Stimulated activated CD4-positive, alpha-beta T cell treated with anti-CD3 and anti-CD28 coated beads, Interleukin-2, amount 100 ng/mL, for 4 hours (primary cell): ENCODE measurements at places on chromosomes 16 and 17.

- no peak for DNase-seq
Observed at GRCh38 chr16:67055712-67056487, 27.0 kb downstream of the CBFB start.

- DNase-seq, result no peak
Observed at GRCh38 chr16:11914210-11915113, 1.3 kb downstream of the GSPT1 start.

GRCh38 chr17:38349097-38349730 is 2.4 kb upstream of the SOCS7 start:
- peak; percentile 76 for DNase-seq

DNA sequence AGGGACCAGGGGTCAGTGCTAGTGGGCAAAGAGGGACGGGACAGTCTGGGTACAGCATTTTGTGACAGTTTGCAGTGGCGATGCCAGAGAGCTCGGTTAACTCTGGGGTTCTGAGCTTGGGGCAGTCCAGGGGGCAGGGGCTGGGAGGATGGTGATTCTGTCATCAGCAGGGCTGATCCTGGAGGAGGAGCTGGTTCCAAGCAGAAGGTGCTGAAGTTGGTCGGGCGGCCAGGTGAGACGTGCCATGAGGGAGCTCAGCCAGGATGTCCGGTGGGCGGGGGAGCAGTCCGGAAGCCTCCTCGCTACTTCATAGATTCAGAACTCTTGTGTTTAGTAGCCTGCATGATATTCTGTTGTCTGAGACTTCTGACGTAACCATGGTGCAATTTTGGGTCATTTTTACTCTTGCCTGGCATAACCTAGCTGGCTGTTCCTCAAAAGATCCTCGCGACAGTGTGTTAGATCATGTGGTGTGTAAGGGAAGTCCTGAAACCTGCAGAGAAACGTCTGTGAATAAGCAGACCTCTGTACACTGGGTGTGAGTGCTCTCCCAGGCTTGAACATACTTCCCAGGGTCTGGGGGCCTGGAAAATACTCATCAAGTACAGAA is 122.0 kb downstream of the CLEC16A start:
- no peak for DNase-seq

GRCh38 chr16:2771496-2772402 is 5.3 kb downstream of the ELOB start:
- no peak for DNase-seq

GRCh38 chr17:518047-518735 is 165.6 kb upstream of the RPH3AL start:
- no peak for DNase-seq

DNA sequence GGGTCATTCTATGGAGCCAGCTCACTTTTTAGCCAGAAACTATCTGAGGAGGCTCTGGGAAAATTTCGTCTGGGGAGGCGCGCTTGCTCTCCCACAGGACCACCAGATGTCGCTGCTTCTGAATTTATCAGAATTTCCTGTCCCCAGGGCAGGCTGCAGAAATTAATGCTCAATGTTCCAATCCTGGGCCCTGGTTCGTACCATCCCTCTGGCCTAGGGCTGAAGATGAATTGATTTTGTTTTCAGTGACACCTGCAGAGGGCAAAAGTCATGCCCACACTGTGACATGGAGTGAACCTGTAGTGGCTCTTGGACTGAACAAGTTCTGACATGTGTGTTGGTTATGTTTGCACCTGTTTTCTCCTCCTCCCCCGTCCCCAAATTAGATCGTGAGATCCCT is 482.6 kb downstream of the NPIPA7 start:
- DNase-seq, result peak; percentile 13

- no peak for DNase-seq
Observed at GRCh38 chr16:83907111-83907510, 8.2 kb downstream of the MLYCD start.

DNA sequence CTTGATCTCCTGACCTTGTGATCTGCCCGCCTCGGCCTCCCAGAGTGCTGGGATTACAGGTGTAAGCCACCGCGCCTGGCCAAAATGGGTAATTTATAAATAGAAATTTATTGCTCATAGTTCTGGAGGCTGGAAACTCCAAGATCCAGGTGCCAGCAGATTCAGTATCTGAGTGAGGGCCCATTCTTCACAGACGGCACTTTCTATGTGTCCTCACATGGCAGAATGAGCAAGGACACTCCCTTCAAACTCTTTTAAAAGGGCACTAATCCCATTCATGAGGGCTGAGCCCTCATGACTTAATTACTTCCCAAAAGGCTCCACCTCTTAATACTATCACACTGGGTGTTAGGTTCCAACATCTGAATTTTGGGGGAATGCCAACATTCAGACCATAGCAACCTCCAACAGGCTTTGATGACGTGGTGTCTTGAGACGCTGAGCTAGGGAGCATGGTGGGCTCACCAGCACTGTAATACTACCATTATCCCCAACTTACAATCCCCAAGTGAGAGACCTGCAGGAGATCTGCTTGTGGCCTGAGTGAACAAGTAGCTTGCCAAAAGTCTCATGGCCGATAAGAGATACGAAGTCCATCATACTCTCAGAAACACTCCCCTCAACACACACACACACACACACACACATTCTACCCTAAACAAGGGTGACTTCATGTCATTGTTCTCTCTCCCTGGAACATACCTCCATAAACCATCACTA is 8.5 kb downstream of the CMTM4 start:
- no peak for DNase-seq

DNA sequence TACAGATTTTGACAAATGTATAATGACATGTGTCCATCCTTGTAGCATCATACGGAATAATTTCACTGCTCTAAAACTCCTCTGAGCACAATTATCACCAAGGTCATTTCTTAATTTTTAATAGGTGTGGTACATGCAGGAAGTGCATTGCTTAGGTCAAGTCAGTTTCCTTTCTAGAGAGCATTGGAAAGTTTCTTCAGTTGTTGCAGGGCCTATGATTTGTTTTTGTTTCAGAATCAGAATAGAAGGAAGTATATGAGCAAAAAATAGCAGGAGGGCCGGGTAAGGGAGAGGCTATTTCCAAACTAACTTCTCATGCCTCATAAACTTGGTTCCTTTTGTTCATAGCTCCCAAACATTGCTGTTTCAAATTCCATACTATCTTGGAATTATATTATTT is 24.0 kb upstream of the SLFN5 start:
- DNase-seq, result no peak

DNA sequence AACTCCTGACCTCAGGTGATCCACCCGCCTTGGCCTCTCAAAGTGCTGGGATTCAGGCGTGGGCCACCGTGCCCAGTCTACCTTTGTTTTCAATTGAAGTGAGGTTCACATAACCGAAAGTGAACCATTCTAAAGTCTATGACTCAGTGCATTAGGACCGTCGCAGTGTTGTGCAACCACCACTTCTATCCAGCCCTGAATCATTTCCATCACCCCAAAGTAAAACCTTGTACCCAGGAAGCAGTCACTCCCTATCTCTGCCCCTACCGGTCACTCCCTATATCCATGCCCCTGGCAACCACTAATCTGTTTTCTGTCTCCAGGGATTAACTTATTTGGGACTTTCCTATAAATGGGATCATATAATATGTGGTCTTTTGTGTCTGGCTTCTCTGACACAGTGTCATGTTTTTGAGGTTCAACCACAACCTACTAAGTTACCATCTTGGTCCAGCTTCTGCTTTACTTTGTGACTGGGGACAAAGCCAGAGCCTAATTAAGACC is 28.3 kb upstream of the CDC42EP4 start:
- DNase-seq, result no peak

DNA sequence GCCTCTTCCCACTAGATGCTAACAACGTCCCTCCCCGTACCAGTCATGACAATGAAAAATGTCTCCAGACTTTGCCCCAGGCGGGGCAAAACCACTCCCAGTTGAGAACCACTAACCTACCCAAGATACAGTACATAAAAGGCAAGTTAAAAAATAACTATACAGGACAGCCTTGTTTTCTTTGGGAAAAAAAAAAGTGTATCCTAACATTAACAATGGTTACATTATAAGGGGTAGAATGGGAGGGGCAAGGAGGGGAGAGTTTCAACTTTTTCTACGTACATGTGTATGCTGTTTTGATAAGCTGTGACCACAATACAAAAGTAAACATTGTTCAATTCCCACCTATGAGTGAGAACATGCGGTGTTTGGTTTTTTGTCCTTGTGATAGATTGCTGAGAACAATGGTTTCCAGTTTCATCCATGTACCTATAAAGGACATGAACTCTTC is 94.9 kb downstream of the TOX3 start:
- no peak for DNase-seq

- DNase-seq, result no peak
Observed at GRCh38 chr16:1584926-1585484, 26.9 kb downstream of the IFT140 start.

- no peak for DNase-seq
Observed at GRCh38 chr17:80021600-80021999, 14.1 kb downstream of the TBC1D16 start.

- no peak for DNase-seq
Observed at GRCh38 chr17:75922173-75922961, 17.7 kb upstream of the MRPL38 start.

DNA sequence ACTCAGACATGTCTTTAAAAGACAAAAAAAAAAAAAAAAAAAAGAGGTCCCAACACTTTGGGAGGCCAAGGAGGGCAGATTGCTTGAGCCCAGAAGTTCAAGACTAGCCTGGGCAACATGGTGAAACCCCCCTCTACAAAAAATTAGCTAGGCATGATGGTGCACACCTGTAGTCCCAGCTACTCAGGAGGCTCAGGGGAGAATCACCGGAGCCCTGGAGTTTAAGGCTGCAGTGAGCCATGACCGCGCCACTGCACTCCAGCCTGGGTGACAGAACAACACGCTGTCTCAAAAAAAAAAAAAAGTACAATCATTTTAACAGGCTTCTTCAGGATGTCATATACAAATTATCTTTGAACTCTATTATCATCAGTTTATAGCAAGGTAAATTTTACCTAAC is 22.0 kb downstream of the C16orf87 start:
- no peak for DNase-seq

DNA sequence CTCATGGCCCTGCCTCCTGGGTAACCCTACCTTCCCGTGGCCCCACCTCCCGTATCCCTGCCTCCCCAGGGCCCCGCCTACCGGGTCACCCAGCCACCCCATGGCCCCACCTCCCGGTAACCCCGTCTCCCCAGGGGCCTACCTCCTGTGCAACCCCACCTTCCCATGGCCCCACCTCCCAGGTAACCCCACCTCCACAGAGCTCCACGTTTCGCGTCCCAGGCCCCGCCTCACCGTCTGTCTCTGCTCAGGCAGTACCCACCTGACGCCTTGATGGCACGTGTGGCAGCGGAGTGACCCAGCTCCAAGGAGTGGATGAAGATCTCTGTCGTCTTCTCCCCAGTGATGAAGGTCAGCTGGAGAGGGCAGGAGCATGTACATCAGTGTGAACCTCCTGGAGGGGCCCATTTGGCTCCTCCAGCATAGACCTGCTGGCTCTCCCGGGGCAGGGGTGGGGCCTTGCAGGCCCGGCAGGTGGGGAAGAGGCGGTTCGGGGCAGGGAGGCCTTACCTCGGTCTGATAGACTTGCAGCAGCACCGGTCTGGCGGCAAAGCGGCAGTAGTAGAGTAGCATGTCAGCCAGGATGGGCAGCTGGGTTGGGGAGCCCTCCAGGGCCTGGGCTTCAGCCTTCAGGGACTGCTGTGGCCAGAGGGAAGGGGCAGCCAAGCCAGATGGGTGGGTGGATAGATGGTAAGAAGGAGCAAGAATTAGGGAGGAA is 18.7 kb upstream of the PIK3R6 start:
- no peak for DNase-seq

DNA sequence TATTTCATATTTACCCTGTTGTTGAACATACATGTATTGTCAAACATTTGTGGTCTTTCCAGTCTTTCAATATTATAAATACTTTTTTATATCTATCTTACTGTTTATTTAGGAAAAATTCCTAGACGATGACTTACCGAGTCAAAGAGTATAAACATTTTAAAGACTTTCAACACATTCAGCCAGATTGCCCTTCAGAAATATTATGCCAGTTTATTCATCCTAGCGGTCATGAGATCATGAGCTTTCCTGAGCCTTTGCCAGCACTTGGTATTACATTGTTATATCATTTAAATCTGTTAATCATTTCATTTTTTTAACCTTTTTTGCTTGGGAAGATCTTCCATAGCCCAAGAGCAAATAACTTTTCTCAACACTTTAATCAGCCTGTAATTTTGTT is 197.4 kb downstream of the SPECC1 start:
- DNase-seq, result no peak

- DNase-seq, result no peak
Observed at GRCh38 chr16:85461022-85461813, 151.9 kb upstream of the GSE1 start.

DNA sequence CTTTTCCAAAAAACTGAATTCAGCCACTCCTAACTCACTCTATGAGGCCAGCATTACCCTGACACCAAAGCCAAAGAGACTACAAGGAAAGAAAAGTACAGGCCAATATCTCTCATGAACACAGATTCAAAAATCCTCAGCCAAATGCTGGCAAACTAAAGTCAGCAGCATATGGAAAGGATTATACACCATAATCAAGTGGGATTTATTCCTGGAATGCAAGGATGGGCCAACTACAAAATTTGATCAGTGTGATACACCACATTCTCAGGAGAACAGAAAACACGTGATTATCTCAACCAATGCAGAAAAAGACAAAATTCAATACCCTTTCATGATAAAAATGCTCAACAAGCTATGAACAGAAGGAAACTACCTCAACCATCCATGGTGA is 7.7 kb upstream of the AATK start:
- DNase-seq, result no peak

DNA sequence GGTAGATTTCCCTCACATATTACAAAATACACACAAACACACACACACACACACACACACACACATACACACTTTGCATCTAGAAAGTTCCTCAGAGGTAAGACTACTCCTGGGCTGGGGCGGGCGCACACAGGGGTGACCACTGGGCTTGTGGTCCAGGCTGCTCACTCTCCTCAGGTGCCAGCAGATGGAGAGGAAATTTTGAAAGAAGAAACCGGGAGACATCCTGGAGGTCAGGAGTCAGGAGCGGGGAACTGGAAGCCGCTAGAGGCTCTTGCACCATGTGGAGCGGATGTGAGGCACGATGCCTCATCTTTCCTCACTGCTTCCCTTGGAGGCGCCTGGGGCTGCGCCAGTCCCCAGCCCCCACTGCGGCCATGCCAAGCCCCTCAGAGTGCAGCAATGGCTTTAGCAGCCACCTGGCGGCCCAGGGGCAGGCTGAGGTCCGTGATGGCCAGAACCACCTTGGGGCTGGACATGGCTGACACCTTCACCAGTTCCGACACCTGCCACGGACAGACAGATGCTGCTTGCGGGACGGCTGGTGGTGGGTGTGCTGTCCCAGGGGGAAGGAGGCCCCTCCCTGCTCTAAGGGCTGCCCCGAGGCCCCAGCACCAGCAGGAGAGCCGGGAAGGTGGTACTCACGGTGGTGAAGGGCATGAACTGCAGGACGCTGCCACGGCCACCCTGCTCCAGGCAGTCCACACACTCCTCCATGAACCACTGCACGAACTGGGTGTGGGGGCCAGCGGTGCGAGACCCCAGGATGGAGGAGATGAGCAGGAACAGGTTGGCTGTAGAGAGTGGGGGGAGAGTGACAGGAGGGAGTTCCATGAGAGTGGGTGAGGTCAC is 4.1 kb downstream of the CSF3 start:
- no peak for DNase-seq
